ENCODE measurements at places on chromosomes 2 and 18. TPM values are rescaled to one million over a fixed set of nuclear protein-coding genes. Genes with fewer than 3 reads are reported as not detected.

The ATAD2B gene
- total RNA-seq: 6.2 TPM

The ALLC gene
- 0.06 TPM for total RNA-seq

The MRO gene
- total RNA-seq: 0.16 TPM

The RAB11FIP5 gene
- total RNA-seq: 37.7 TPM

The CPLX4 gene
- not detected for total RNA-seq

The MEX3C gene
- total RNA-seq: 18.7 TPM

The C1QL2 gene
- total RNA-seq: 0.18 TPM

The NEMP2 gene
- total RNA-seq: 5.8 TPM

The CTNNA2 gene
- 0.25 TPM for total RNA-seq

The KCMF1 gene
- 92.3 TPM for total RNA-seq

The KIF1A gene
- 0.73 TPM for total RNA-seq

The MALL gene
- total RNA-seq: 130 TPM

The LRRFIP1 gene
- total RNA-seq: 91.5 TPM

The DSG4 gene
- not detected for total RNA-seq

The NTSR2 gene
- not detected for total RNA-seq

The NXPH2 gene
- not detected for total RNA-seq

Measured in A549 treated with CpdA at 1 μM for 4 hours (cell line).